8988T (cell line): ENCODE measurements at places on chromosomes 1 and 21.

DNA sequence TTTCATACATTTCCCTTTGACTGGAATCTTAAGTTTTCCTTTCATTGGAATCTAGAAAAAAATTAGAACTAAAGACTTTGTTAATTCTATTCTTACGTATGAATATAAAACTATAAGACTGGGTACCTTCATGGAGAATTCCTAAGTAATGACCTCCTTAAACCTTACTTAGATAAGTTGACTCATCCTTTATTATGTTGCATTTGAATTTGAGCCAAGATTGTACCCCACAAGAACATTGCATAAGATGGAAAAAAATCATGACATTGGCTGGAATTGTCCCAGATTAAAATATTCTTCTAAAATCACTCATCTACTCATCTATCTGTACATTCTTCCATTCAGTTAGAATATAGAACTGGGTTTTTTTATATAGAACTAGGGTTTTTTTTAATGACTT is 137.4 kb downstream of the C1orf21 start:
- DNase-seq, result no peak

DNA sequence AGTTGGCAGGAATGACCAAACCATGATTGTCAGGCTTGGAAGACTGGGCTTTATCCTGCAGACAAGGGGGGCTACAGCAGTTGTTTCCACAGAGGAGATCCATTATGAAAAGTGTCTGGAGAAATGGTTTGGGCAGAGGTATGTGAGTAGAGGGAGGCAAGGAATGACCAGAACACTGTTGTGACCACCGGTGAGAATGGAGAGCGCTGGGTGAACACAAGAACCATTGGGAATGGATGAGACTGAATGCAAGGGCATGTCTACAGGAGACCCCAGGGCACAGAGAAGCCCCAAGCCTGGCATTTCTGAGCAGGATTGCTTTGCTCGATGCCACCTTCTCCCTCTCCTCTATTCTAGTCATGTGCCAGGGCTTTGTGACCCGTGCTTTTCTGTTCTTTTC is 125.1 kb downstream of the CACNA1E start:
- DNase-seq, result no peak

DNA sequence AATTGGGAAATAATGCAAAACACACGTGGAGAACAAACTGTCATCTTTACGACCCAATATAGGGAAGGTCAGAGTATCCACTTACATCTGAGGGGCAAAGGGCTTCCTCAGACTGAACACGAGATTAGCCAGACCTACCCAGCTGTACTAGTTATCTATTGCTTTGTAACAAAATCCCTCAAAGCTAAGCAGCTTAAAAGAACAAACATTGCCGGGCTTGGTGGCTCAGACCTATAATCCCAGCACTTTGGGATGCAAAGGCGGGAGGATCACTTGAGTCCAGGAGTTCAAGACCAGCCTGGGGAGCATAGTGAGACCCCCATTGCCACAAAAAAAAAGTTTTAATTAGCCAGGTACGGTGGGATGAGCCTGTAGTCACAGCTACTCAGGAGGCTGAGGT is 262.8 kb downstream of the LTN1 start:
- DNase-seq, result no peak

GRCh38 chr21:36203603-36203889 is 46.9 kb downstream of the DOP1B start:
- DNase-seq, result peak; percentile 29

DNA sequence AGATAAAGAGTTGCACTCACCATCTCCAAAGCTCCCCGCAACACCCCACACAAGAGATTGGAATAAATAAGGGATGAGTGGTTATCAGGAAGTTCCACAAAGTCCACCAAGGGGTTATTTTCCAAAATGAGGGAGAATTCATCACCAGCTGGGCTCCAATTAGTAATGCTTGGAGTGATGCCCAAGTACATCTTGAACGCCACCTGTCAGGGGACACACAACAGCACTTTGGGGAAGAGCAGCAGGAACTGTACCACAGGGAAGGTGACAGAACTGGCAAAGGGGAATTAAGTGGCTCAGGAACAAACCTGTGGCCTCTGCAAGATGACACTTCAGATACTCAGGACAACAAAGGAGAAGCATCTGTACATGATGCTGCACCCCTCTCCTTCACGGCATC is 11.5 kb downstream of the TRAPPC3 start:
- DNase-seq, result no peak

DNA sequence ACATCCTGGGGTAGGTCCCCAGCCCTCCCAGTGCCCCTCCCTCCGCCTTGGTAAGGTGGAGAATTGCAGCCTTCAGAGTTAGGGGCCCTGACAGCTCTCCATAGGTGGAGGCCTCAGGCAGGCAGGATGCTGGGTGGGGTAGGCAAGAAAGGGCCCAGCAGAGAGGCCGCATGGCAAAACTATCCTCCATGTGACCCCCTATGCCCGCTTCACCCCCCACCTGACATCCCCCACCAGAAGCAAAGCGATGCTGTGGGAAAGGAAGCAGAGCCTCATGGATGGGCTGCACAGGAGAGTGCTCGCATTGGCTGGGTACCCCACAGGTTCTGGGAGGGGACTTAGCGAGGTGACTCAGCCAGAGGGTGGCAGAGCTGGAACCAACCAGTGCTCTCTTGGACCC is 1.6 kb downstream of the S100A9 start:
- DNase-seq, result no peak

GRCh38 chr1:223538981-223539380 is 126.5 kb downstream of the CAPN8 start:
- no peak for DNase-seq

- no peak for DNase-seq
These were observed 93.9 kb downstream of the STUM start for GRCh38 chr1:226642421-226642820.

DNA sequence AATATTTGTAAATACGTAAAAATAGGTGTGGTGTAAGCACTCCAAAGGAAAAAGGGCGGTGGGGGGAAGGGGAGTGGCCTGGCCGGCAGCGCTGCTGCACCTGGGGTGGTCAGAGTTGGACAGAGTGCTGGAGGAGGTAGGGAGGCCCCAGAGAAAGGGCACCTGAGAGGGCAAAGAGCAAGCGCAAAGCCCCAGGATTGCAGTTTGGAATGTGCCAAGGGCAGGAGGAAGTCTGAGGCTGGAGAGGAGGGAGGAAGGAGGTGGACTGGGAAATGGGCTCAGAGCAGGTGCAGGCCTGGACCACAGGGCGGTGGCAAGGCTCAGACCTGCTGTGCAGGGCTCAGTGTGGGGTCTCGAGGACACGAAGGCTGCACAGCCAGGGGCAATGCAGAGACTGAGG is 30.6 kb downstream of the LDLRAP1 start:
- DNase-seq, result no peak

DNA sequence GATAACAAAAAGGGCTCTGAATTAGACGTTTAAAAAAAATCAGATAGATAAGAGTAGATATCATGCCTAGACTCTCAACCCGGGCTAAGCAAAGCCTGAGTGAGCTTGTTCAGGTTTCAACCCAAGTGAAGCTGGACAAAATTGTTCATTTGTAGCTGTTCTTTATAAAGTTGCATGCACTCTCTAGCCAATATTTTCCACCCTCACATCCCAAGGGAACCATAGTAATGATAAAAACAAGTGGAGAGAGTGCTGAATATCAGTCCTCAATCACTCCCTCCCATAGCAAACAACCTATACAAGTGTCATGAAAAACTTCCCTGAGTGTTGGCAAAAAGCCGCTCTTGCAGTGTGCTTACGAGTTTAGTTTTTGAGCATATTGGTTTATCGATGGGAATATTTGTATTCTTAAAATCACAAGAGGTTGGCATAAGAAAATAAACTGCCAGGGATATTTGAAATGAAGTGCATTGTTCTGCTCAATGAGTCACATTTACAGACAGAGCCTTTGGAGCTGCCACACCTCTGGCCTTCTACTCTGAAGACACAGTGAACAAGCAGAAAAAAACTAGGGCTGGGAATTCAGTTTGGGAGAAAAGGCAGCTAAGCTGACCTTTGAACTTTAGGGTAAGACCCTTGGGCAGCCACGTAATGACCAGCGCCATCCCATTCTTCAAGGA is 2.2 kb upstream of the CLCA2 start:
- no peak for DNase-seq

GRCh38 chr1:115245227-115245626 is 92.8 kb downstream of the NGF start:
- DNase-seq, result no peak

- peak; percentile 79 for DNase-seq
These were observed 517 bp upstream of the H3-3A start for GRCh38 chr1:226061841-226062557.

- no peak for DNase-seq
These were observed 144.2 kb upstream of the BEND5 start for GRCh38 chr1:48920851-48921250.

DNA sequence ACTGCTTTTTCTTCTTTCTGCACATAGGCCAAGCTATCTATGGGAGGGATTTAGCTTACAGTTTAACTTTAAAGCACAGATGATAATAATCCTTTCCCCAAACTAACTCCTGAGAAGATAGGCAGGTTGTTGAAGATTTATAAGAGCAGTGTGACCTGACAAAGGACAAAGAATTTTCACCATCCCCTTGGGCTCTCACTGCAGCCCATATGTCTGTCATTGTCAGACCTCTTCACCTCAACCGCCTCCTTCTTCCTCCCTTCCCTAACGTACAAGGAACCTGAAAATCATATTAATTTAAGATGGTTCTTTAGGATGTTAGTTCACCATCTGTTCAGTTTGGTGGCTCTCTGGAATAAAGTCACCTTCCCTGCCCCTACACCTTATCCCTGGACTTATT is 5.0 kb downstream of the RNU1-2 start:
- DNase-seq, result no peak

- no peak for DNase-seq
These were observed 95.7 kb upstream of the NR5A2 start for GRCh38 chr1:199931666-199932377.
